Muscle of leg (tissue), 16 donors: ENCODE measurements at places on chromosomes 16 and 17. TPM values are rescaled to one million over a fixed set of nuclear protein-coding genes. Genes with fewer than 3 reads are reported as not detected.

- no peaks in the 10 kb centered on the region for H3K27me3 ChIP-seq
- H3K36me3 ChIP-seq: no peaks in the 10 kb centered on the region
- H3K4me1 ChIP-seq: peaks cover 39% of the 10 kb centered on the region
- H3K4me3 ChIP-seq: no peak overlapping the region
Measured at GRCh38 chr17:73545109-73546032, 98.9 kb downstream of the SDK2 start.

DNA sequence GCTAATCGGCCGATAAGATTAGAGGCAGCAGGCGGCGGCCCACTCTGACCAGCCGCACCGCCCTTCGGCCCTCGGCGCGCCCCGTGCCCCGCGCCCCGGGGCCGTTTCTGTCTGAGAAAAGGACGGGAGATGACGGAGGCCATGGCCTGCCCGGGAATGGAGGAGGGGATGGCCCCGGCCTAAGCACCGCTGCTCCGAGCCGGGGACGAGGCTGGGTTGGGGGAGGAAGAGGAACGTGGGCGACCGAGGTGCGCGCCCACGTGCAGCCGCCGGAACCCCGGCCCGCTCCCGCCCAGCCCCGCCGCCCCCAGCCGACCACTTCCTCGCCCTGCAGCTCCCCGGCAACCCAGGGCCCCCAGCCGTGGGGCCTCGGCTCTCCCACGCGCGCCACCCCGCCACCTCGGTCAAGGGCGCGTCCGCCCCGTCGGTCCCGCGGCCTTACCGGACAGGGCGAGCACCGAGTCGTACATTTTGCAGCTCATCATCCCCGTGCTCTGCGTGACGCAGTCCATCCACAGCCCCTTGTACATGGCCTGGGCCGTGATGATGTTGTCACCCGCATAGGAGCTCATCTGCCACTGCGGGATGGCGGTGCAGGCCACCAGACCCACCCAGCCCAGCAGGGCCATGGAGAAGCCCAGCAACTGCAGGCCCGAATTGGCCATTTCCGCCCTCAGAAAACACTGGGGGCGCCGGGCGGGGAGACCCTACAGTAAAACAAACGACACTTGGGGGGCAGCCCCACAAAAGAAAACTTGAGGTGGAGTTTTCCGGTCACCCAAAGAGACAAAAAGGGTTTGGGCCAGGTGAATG, 693 bp downstream of the CLDN7 start:
- peak overlapping the region; percentile 41 for H3K4me3 ChIP-seq
- DNase-seq: no peak
- H3K4me1 ChIP-seq: peaks cover 24% of the 10 kb centered on the region
- H3K36me3 ChIP-seq: peaks cover 30% of the 10 kb centered on the region
- peaks cover 56% of the 10 kb centered on the region for H3K27me3 ChIP-seq

DNA sequence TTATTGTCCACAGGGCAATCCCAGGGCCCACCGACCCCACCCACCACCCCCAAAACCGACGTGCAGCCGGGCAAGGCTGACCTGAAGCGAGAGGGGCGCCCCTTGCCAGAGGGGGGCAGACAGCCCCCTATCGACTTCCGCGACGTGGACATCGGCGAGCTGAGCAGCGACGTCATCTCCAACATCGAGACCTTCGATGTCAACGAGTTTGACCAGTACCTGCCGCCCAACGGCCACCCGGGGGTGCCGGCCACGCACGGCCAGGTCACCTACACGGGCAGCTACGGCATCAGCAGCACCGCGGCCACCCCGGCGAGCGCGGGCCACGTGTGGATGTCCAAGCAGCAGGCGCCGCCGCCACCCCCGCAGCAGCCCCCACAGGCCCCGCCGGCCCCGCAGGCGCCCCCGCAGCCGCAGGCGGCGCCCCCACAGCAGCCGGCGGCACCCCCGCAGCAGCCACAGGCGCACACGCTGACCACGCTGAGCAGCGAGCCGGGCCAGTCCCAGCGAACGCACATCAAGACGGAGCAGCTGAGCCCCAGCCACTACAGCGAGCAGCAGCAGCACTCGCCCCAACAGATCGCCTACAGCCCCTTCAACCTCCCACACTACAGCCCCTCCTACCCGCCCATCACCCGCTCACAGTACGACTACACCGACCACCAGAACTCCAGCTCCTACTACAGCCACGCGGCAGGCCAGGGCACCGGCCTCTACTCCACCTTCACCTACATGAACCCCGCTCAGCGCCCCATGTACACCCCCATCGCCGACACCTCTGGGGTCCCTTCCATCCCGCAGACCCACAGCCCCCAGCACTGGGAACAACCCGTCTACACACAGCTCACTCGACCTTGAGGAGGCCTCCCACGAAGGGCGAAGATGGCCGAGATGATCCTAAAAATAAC, 3.0 kb downstream of the SOX9 start:
- peaks cover 7% of the 10 kb centered on the region for H3K36me3 ChIP-seq
- peaks cover 38% of the 10 kb centered on the region for H3K27me3 ChIP-seq
- DNase-seq: no peak

The GFAP gene
- polyA plus RNA-seq: 0.12 TPM
